ENCODE measurements at places on chromosomes 3 and 15.

DNA sequence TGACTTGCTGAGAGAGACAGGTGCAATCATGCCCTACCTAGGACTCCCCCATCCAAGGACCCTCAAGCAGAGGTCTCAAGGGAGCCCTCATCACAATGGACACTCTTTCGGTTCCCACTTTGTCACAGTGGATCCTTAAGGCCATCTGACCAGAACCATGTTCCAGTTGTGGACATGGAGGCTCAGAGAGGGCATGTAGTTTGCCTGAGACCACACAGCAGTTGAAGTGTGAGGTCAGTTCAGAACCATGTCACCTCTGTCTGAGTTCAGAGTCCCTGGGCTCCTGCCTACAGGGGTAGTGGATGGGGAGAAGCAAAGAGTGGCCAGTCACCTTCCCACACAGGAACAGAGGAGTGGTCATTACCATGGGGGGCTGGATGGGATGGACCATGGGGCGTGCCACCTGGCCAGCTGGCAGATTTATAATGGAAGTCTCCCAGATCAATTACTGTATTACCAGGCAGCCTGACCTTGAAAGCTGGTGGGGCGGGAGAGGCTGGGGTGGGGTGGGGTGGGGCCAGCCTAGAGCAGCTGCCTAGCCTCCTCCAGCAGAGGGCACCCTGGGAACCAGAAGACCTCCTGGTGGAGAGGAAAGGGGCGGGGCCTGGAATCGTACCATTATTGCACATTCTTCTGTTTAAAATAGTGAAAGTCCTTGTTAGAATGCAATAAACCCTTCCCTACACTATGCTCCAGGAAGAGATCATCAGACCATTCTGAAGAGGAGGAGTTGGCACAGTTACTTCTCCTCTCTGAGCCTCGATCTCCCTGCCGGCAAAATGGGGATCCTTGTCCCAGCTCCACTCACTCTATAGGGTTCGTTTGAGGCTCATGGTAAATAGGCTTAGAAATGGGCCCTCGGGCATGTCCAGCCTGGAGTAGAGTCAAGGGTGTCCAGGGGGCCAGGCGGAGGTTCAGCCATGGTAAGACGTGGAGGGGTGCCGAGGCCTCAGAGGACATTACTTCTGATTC is 26.9 kb upstream of the LINGO1 start:
- DNase-seq: no peak

GRCh38 chr3:46987743-46988401 is 8.4 kb downstream of the NBEAL2 start:
- peak; percentile 75 for DNase-seq

- DNase-seq: no peak
Measured at GRCh38 chr3:50687127-50687751, 12.5 kb downstream of the DOCK3 start.

DNA sequence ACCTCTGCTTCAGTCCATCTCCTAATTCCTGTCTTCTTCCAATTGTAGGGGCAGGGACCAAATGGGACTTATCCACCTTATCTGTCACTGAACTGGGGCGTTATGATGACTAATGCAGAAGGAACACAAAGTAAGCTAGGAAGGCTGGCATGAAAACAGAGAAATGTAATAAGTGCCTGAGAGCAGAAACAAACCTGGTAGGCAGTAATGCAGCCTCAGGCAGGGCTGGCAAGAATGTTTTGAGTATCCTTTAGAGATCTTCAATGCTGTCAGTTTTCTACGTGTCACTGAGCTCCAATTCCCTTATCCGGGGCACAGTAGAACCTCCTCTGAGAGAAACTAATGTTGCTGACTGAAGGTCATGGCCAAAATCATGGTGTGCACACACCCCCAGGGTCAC is 246.2 kb upstream of the TBL1XR1 start:
- DNase-seq: no peak

- peak; percentile 45 for DNase-seq
Measured at GRCh38 chr3:187802928-187803259, 57.6 kb upstream of the BCL6 start.

- no peak for DNase-seq
Measured at GRCh38 chr3:26847680-26848079, 225.1 kb downstream of the LRRC3B start.

GRCh38 chr15:64461721-64462162 is 1.4 kb downstream of the ZNF609 start:
- no peak for DNase-seq

- no peak for DNase-seq
Measured at GRCh38 chr15:87672309-87673288, 583.9 kb downstream of the NTRK3 start.

DNA sequence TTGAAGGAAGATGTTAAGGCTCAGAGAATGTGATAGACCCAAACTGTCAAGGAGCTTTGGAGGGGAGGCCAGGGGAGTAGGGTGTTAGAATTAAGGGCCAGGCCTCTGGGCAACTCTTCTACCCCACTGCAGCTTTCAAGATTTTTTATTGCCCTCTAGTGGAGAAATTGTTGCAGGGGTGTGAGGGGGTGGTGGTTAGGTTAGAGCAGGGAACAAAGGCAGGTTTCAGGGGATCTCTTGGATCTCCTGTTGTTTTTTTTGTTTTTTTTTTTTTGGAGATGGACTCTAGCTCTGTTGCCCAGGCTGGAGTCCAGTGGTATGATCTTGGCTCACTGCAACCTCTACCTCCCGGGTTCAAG is 1.4 kb upstream of the SEC13 start:
- no peak for DNase-seq

GRCh38 chr3:4629095-4630007 is 136.2 kb downstream of the ITPR1 start:
- DNase-seq: no peak

DNA sequence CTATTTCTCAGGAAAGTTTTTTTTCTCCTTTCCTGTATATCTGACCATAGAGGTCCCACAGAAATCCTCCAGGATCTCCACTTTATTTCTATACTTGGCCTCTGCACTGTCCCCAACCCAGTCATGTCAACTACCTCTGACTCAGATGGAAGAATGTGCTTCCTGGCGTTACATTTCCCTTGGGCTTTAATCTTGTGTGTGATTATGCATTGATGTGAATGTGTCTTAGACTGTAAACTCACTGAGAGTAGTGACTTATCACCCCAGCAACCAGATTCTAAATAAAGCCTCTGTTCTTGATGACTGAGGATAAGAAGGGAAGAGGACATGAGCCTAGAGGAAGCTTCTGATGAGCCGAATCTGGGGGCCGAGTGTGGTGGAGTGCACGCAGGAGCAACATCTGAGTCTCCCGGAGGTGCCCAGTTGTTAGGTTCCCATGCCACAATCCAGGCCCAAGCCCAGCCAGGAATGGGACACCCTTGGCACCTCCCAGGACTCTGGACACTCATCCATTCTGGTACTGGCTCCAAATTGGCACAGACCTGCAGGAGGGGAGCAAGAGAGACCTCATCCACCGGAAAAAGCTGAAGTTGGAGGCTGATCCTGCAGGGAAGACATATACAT is 32.1 kb upstream of the HEG1 start:
- no peak for DNase-seq

DNA sequence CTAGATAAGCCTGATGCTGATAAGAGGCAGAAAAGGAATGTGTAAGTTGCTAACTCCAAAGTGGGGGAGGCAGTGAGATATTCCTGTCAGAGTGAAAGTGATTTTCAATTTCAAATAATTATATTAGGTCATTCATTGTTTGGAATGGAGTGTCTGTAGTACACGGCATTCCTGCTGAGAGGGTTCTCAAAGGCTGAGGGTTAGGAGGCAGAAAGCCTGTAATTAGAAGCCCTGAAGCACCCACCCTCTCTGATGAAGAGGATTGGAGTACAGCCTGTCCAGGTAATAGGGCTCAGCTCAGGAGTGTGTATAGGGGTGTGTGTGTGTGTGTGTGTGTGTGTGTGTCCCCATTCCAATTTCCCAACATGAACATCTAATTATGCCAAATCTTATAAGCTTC is 486.8 kb downstream of the MAGI1 start:
- DNase-seq: no peak

GRCh38 chr15:76293361-76293760 is 17.9 kb downstream of the ETFA start:
- DNase-seq: no peak
